Neural progenitor cell (in vitro differentiated cells): ENCODE measurements at places on chromosomes 5 and 9.

- DNase-seq, result no peak
Observed at GRCh38 chr5:58094031-58094430, 365.9 kb downstream of the PLK2 start.

- no peak for DNase-seq
Observed at GRCh38 chr5:136242136-136242535, 49.2 kb upstream of the SMIM32 start.

GRCh38 chr5:114097570-114097969, 264.3 kb upstream of the KCNN2 start:
- no peak for DNase-seq

- no peak for DNase-seq
Observed at GRCh38 chr9:89422151-89422975, 75.5 kb downstream of the SEMA4D start.

- DNase-seq, result no peak
Observed at GRCh38 chr9:136011703-136012496, 50.7 kb upstream of the UBAC1 start.

DNA sequence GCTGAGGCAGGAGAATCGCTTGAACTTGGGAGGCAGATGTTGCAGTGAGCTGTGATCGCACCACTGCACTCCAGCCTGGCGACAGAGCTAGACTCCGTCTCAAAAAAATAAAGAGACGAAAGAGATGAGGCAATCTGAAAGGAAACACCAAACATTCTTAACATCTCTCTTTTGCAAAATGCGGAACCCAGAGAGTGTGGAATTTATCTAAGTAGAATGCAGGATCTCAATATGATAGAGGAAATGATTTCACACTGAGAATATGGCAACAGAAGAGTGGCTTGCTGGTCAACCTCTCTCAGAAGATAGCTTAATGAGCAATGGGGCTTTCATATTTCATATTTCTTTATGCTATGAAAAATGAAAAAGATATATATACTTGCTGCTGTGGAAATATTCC, 33.4 kb upstream of the PCA3 start:
- DNase-seq, result no peak

- no peak for DNase-seq
Observed at GRCh38 chr9:2216591-2216990, 201.4 kb downstream of the SMARCA2 start.

DNA sequence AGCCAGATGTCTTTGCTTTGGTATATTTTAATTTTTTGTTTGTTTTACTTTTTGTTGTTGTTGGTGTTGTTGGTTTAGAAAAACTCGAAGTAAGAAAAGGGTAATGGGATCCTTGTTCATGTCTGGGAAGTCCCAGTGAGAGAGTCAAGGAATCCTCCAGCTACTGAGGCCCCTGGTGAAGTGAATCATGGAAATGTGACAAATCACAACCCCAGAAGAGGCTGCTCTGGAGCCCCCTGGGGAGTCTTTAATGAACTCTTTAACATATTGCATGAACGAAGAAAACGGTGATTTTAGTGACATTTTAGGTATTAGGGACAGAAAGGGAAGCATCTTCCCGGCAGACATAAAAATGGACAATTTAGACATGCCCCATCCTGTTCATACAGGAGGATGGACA, 41.3 kb downstream of the TMEM174 start:
- no peak for DNase-seq

DNA sequence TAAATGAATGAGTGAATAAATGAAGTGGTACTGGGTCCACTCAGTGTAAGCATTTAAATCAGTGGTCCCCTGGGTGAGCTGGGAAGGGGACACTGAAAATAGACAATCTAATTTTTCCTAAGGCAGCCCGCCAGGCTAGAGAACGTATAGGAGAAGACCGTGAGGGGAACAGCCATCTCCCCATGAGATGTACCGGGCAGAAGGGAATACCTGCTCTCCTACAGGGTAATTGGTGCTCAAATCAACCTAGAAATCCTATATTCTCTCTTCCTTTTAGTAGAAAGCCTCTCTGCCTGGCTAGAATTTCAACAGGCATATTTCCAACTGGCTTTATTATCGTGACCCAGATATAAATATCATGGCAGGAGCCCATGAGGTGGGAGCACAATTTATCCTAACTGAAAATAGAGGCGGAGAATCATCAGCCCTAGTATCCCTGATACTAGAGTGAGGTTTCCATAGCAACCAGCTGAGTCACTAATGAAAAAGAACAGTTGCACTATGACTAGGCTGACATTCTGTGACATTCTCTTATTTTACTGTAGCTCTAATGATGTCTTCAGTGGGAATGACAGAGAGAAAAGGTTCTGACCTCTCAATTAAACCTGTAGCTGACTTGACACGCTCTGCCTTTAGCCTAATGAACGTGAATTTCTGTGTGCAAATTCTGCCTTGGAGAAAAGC, 96.5 kb upstream of the CAST start:
- peak; percentile 47 for DNase-seq

DNA sequence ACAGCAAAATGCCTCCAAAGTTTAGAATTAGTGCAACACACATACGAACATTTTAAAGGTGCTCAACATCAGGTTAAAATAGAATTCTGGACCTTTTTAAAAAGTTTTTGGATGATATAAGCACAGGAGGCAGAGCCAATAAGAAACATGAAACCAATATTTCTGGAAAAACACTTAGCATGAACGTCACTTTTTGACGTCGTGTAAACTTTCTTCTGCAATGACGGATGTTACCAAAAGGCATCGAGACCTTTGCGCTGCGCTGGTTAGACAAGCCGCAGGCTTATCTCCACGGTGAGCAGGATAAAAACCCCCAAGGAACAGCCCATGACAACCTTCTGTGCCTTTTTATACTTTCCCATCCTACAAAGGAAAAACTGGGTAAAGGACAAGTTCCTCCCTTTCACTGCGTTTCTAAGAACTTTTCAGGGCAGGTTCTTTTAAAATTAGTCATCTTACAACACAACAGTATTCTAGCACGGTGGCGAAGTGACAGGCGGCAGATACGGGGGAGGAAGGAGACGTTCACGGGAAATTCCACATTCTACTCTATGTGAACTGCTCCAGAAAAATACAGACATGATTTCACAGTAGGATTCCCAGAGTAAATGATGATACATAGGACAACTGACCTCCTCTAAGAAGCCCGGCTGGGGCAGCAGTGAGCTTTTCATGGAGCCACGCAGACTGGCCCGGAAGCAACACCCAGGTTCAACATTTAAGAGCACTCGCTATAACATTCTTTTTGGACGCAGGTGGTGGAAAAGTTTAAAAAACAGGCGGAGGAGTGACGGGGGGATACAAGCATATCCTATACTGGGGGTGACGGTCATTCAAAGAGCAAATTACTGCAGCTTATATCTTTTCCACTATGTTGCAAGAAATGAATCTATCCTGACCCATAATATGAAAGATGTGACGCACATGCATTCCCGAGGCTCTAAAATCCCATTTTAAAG, 52.4 kb downstream of the USP20 start:
- no peak for DNase-seq

DNA sequence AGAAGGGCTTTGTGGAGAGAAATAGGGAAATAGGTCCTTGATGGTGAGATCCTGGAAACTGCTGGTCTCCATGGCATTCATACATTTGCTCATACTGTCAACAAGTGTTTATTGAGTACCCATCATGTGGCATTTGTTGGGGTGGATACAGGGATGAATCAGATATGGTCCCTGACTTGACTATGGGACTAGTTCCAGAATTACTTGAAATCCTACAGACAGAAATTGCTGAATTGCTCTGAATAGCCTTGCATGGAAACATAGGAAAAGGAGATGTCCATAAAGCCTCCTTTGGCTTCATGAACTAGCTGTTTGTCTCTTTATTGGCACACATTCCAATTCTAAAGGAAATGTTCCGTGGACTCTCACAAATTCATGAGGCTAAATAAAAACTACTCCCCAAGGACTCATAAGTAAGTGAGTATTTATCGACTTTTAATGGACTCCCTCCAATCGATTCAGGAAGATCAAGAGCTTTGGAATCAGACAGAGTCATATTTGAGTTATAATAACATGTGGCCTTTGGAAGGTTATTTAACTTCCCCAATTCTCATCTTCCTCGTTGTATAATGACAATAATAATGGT, 122.4 kb upstream of the C6 start:
- no peak for DNase-seq

DNA sequence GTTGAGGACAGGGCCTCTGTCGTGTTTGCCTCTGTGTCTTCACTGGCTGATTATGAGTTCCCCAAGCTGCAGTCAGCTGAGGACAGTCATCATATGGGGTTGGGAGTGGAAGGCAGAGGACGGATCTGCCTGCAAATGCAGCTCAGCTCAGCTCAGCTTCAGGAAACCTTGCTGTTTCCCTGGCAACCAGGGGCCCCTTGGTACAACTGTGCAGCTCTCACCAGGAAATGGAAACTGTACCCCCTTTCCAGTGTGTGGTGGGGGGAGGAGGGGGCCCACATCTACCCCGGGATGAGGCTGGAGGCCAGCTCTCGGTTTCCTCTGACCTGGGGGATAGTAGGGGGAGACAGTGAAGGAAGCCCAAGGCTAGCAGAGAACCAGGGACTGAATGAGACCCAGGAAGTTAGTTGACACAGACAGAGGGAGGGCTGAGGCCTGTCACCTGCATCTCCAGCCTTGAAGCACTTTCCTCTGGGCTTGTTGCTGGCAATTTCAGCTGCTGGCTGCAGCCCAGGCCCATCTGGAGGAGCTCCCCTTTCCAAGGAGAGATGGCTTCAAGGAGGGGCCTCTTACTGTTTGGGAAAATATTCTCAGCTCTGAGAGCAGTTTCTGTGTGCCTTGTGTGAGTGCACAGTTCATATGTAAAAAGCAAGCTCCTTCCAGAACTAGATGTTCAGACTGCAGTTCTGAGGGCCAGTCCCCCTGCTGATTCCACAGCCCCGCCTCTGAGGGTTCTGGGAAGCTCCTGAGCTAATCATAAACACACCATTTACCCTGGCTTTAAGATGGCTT, 6.9 kb downstream of the ANXA6 start:
- DNase-seq, result peak; percentile 33

DNA sequence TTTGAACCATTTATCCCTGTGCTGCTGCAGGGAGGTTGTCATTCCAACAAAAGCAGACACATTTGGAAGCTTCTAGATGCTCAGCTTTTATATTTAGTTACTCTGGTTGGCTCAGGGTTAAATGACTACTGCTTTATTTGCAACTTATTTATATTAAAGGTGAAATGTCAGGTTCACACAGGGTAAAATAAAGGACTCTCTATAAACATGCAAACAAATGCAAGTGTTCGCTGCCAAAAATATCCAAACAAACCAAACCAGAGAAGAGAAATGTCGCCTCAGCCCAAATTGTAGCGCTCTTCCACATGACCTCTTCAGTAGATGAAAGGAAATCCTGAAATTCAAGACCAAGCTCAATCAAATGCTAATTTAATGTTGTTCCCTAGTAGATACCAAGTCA, 57.0 kb upstream of the LIFR start:
- DNase-seq, result no peak

GRCh38 chr5:159451197-159452052, 121.1 kb upstream of the IL12B start:
- no peak for DNase-seq

DNA sequence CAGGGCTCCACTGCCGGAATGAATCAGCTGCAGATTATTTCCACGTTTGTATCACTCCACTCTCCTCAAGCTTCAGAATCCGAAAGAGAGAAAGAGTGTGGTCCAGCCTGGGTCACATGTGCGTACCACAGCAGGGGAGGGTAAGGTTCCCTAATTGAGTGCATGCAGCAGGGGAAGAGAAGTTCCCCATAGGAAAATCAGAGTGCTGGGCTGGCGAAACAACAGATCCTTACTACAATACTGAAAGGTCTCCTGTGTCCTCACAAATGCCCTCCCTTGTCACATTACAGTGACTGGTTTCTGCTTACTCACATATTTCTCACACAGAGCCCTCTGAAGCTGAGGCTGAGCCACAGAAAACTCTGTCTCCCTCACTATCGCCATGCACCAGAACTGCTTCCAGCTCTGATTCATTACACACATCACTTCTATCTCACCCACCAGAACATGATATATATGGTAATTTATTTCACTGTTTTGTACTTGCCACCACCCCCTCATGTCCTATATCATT, 532.2 kb upstream of the TUSC1 start:
- DNase-seq, result peak; percentile 23

- no peak for DNase-seq
Observed at GRCh38 chr9:135588886-135589595, 27.5 kb downstream of the PAEP start.

- no peak for DNase-seq
Observed at GRCh38 chr5:83145882-83146331, 68.6 kb downstream of the XRCC4 start.

- DNase-seq, result no peak
Observed at GRCh38 chr5:124627815-124628595, 118.4 kb downstream of the ZNF608 start.

GRCh38 chr9:130590305-130590704, 10.9 kb downstream of the FUBP3 start:
- DNase-seq, result no peak

GRCh38 chr9:22580788-22581187, 134.2 kb downstream of the DMRTA1 start:
- no peak for DNase-seq

DNA sequence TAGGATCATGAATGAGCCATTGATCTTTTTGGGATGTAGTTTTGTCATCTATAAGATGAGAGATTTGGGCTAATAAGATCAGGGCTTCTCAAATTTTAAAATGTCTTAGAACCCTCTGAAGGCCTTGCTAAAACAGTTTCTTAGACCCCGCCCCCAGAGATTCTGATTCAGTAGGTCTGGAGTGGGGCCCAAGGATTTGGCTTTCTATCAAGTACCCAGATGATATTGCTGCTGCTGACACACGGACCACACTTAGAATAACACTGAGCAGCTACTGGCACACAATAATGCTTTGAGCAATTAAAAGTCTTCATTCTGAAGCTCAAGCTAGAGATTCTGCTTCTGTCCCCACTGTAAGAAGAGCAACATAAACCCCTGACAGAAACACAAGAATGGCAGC, 216.7 kb downstream of the SMARCA2 start:
- DNase-seq, result no peak

GRCh38 chr9:13845460-13845859, 468.5 kb downstream of the NFIB start:
- no peak for DNase-seq

DNA sequence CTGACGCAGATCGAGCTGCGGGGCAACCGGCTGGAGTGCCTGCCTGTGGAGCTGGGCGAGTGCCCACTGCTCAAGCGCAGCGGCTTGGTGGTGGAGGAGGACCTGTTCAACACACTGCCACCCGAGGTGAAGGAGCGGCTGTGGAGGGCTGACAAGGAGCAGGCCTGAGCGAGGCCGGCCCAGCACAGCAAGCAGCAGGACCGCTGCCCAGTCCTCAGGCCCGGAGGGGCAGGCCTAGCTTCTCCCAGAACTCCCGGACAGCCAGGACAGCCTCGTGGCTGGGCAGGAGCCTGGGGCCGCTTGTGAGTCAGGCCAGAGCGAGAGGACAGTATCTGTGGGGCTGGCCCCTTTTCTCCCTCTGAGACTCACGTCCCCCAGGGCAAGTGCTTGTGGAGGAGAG, 4.6 kb upstream of the PHYHD1 start:
- DNase-seq, result no peak

DNA sequence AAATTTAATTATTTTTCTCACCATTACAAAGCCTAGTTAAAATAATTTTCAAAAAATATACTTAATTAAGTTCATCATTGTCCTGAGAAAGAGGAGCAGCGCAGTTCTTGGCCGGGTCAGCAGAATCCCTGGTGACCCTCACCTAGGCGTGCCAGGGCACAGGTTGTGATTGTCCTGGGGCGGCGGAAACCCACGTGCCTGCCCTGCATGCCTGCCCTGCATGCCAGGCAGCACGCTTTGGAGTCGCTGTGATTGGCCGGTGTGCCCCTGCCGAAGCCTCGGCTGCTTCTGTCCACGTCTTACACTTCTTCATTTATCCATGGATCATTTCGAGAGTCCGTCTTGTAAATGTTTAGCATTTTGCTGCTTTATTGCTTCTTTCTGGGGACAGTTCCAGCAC, 25.6 kb downstream of the SLC12A2 start:
- DNase-seq, result no peak
